Erythroblast (primary cell): ENCODE measurements at places on chromosomes 16 and 17.

GRCh38 chr17:39722965-39723848 lies 7.1 kb downstream of the MIEN1 start:
- DNase-seq = peak; percentile 57

DNA sequence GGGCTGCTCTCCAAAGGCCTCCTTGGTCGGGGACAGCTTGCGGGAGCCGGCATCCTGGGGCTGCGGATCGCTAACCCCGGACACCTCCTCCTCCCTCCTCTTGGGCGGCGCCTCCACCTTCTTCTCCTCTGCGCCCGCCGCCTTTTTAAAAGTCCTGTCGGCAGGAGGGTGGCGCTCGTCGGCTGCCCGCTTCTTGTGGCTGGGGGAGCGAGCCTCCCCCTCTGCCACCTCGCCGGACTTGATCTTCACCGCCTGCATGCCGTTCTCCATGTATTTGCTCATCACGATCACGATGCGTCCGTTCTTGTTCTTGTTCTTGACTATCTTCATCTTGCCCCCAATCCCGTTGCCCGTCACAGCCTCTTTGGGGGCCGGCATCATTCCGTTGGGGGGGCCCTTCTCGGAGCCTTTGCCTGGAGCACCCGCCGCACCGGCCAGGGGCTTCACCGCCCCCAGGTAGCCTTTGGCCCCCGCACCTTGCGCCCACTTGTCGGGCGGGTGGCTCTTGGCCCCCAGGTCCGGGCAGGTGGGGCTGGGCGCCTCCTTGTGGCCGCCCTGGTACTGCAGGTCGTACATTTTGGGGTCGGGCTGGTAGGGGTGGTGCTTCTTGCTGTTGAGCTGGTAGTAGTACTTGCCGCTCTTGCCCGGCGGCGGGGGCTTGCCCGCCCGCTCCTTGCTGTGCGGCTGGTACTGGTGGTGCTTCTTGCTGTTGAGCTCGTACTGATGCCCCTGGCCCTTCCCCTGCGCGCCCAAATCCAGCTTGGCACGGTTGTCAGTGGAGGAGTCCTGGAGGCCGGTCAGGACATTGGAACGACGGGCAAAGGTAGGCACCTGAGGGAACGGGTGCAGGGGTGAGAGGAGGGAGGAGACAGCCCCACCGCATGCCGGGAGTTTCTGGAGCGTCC lies 4.4 kb downstream of the CBX4 start:
- peak; percentile 51 for DNase-seq

DNA sequence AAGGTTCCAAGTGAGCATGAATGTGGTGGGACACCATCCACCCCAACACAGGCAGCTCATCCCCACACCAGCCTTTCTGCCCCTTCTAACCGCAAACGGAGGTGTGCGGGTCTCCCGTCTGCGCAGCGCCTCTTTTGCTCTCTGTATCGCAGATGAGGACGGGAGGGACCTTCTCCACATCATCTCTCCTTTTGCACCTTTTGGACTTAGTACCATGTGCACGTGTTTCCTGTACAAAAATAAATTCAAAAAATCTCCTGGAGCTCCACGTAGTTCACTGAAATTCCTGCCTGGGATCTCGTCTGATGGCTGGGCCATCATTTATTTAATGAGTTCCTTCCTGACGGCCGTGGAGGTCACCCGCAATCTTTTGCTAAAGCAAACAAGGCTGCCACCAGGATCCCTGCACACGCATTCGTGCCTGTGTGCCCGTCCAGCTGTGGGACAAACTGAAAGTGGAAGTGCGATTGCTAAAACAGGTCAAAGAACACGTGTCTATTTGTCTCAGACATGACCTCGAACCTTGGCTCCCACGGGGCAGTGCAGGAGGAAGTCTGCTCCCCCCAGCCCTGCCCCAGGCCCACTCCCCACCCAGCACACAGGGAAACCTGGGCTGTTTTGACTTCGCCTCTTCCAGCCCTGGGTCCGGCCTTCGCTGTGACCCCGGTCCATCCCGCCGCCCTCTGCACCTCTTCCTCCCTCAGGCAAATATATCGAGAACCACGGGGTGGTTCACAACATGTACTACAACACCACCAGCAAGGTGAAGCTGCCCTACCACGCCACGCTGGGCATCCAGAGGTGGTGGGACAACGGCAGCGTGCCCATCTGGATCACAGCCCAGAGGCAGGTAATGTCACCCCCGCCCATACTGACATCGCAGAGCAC lies 2.3 kb downstream of the ENPP7 start:
- no peak for DNase-seq

DNA sequence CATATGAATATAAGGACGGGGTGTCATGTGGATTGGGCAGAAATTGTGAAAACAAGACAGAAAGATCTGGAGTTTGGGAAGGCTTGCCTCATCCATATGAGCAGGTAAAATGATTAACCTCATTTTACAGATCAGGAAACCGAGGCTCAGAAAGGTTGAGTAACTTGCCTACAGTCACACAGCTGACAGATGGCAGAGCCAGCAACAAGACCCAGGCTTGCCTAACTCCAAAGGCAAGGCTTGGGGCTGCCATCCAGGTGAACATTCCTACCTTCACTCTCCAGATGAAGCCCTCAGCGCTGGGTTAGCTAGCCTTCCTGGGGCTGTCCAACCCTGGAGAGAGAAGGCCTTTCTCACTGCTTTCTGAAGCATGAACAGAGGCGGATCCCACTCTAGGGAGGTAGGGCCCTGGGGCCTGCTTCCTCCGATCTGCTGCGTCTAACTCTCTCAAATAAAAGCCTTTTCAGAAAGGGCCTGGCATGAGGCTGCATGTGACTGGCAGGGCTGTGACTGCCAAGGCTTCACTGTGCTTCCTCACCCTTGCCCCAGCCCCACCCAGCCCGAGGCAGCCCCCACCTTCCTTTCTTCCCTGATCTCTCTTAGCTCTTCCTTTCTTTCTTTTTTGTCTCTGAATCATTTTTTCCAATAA lies 107.8 kb downstream of the GNAO1 start:
- DNase-seq = no peak

DNA sequence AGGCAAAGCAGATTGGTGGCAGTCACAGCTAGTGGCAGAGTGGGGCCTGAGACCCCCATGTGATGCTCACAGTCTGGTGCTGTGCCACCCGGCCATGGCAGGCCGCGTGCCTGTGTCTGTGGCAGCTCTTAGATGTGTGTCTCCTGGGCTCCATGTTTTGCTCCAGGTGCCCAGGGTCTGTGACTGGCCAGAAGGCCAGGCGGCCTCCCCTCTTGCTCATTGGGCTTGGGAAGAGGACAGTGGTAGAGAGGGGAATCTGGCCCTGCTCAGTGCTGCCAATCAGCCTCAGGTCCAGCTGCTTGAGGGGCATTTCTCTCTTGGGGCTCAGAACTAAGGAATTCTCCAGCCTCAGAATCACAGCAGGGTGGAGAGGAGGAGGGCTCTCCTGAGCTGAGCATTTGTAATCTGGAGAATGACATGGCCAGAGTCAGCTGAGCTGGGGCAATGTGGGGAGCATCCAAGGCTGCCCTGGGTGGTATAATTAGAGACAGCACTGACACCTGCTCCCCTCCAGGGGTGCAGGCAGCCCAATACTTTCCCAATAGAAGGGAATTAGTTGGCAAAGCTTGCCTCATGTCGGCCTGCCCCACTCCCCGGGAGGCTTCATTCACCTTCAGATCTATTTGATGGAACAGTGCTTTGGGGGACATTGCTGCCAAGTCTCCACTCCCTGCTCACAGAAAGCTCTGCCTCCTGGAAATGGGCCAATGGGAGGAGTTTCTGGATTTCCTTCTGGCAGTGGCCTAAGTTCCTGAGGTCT lies 2.7 kb upstream of the LASP1NB start:
- peak; percentile 16 for DNase-seq

GRCh38 chr16:3472878-3473595 lies 22.3 kb downstream of the C16orf90 start:
- no peak for DNase-seq

- no peak for DNase-seq
These were observed 21.0 kb downstream of the NOG start for GRCh38 chr17:56614522-56614921.

DNA sequence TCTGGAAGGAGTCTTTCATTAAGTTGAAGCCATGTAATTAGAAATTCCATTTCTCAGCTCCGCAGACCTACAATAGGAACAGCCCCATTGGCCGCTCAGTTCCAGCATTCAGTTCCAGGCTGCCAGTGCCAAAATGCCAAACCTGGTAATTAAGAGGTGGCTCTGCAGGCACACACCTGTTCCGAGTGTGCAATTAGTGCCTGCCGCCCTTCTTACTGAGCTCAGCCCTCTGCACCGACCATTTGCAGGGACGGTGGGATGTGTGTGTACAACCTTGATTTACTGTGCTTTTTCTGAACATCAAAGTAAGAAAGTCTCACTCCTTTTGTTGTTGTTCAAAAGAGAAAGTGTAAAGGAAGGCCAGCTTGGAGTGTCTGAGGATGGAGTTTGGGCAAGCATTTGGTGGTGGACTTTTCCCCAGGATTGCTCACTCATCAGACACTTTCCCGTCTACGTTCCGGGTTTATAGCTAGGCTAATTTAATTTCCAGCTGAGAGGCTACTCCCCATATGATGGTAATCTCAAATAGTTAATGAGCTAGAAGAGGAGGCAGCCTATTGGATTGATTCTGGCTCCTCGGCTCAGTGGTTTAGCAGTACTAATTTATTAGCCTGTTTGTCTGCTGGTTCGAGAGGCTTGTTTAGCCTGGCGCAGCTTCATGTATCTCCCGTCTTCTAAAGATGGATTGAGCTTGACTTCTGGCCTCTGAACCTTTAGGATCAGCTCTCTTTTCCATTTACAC lies 20.0 kb downstream of the HS3ST3B1 start:
- no peak for DNase-seq

DNA sequence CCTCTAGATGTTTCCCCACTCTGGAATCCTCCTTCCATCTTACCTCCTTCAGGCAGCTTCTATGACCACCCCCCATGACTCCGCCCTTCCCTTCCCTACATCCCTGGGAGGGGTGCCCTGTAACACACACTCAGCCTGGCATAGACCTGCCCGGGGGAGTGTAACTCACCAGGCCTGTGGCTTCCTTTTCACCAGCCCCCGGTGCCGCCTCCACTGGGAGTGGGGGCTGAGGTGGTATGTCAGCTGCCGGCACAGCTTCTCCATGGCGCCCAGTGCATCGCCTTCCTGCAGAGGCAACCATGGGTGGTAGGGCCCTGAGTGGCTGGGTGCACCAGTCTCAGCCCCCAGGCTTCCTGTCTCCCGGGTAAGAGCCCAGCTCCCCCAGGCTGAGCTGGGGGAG lies 32.3 kb downstream of the TRPV2 start:
- no peak for DNase-seq

- DNase-seq = no peak
These were observed 23.8 kb upstream of the CRYM start for GRCh38 chr16:21301895-21302291.
